Mesothelial cell of epicardium (in vitro differentiated cells): ENCODE measurements at places on chromosomes 6 and 20. TPM values are rescaled to one million over a fixed set of nuclear protein-coding genes. Genes with fewer than 3 reads are reported as not detected.

DNA sequence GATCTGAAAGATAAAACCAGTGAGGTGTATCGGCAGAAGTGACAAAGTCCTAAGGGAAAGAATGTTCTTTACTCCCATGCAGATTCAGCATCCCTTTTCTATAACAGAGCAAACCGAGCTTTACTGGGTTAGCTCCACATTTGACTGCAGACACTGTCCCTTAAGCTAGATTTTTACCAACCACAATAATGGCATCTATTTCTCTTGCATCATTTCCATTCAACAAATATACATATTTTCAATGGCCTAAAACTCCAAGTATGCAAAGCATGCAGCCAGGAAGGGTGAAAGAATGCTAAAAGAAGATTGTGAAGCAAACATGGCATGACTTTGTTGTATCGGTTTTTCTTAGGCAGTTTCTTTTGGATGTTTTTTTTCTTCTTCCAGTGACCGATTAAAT lies 255.4 kb downstream of the OGFRL1 start:
- DNase-seq: no peak

- no peak for DNase-seq
These were observed 172.0 kb downstream of the ZDHHC14 start for GRCh38 chr6:157552820-157553485.

DNA sequence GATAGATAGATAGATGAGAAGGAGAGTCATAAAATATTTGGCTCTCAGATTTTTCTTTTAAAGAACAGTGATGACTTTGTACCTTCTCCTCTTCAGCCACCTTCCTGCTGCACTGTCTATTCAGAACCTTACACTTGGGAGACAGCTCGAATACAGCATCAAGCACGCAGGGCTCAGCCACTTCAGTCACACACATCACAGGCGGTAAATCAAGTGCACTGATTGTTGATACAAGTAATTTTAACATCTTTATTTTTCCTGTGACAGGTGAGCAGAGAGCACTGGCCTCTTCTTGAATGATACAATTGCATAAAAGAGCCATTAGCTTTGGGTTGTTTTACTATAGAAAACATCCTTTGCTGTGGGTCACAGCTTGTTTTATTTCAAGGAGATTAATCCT lies 1118.5 kb upstream of the EYS start:
- no peak for DNase-seq

GRCh38 chr6:55678330-55679224 lies 99.6 kb upstream of the HMGCLL1 start:
- no peak for DNase-seq

DNA sequence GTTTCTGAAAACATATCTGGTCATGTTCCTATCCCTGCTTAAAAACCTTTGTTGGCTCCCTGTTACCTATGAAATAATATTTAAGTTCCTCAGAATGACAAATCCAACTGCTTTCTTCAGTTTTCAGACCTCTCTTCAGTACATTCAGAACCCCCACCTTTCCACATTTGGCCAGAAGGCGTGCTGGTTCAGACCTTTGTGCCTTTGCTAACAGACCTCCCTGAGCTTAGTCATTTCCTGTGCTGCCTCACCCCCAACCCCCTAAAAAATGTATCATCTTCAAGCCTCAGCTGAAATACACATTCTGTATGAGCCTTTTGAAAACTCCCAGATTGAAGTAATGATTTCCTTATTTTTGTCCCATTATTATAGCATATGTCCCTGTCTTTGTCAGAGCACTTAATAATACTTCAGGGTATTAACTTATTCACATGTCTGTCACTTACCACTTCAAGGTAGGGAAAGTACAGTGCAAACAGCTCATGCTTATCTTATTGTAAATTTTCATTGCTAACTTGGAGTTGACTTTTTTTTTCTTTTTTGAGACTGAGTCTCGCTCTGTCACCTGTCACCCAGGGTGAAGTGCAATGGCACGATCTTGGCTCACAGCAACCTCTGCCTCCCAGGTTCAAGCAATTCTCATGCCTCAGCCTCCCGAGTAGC lies 19.7 kb downstream of the FAM217A start:
- DNase-seq: no peak

DNA sequence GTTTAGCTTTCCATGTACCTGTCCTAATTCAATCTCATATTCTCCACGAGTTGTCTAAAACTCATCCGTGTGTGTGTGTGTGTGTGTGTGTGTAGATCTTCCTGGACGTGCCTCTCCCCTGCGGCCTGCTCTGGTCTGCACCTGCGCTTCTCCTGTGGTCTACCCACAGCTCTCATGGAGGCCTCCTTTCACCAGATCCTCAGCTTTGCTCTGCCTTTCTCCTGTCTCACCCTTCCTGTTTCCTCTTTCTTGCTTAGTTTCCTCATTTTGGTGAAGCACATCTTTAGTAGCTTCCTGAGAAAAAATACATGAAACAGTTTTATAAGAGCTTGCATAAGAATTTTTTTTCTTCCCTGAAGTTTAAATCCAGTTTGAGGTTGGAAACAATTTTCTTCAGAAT lies 18.1 kb downstream of the SLX4IP start:
- no peak for DNase-seq

DNA sequence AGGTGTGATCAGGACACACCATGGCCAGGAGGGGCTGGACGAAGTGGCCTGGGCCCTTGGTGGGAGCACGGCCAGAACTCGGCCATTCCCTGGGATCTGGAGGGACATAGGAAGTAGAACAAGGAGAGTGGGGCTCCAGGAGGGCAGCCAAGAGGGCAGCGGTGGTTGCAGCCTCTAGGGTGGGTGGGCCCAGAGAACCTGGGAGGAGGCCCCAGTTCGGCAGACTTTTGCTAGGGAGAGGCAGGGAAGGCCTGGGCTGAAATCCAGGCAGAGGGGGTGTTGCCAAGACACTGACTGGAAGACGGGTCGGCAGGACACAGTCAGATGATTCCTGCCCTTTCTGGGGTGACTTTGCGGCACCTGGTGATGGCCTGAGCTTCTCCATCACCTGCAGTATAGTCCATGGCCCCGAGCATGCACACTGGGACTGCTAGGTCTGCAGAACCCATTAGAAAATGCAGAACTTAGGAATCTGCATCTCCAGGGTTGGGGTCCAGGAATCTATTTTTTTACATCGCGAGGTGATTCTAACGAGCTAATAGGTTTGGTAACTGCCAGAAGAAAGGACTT lies 224.8 kb downstream of the SYNDIG1 start:
- DNase-seq: no peak

GRCh38 chr20:39016041-39016440 lies 53.9 kb downstream of the DHX35 start:
- no peak for DNase-seq

- DNase-seq: no peak
These were observed 33.6 kb downstream of the TRAM2 start for GRCh38 chr6:52543262-52543661.

GRCh38 chr20:60897976-60898375 lies 354.1 kb upstream of the CDH4 start:
- no peak for DNase-seq

- DNase-seq: no peak
These were observed 86.6 kb downstream of the SESN1 start for GRCh38 chr6:109008054-109008453.

DNA sequence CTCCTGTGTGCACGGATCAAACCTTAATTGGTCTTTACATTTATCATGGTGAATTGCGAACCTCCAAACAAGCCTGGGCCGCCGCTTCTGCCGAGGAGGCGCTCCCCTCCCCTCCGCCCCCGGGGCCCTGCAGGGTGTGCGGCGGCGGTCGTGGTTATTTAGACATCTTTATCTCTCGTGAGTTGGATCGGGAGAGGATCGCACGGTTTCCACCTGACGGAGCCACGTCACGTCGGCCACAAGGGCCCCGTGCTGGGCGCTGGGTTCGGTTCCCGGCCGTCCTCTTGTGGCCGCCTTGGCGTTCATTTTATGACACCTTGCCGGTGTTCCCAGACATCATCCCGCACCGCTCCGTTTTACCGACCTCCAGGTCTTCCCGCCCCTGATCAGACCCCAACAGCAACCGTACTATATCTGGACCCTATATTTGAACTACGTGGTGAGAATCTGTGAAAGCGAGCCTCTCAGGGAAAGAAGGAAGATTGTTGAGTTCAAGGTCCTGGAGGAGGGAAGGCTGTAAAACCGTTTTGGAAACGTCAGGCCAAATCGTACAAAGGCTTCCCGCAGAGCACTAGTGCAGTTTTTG lies 1.3 kb upstream of the CNR1 start:
- DNase-seq: no peak

DNA sequence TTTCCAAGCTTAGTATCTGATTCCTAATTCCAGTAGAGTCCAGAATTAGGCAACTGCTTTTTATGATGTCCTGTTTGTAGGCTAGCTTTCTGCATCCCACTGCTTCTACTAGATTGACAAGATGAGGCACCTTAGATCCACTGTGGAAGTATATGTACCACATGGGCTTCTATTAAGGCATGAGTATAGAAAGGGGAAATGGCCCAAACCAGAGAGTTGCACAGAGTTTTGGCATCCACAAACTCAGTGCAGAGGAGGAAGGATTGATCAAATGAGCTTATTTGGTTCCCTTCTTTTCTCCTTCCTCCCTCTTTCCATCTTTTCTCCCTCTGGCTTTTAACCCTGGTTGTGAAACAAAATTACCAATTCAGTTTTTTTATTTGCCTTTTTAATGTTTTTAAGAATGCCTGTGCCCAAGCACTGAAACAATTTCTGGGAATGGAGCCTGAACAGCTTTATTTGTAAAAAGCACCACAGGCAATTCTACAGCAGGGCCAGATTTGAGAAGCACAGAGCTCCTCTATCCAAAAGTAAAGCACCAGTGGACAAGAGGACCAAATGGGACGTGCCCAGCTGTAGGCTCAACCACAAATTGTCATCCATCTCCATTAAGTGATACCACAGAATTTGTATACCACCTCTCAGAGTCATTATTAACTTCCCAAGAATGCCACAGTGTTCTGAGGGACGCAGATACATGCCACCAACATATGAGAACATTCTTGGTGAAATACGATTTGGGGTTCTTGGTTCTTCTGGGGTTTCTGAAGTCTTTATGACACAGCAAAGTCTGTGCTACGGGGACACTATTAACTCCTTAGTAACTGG lies 969.1 kb downstream of the KIF16B start:
- no peak for DNase-seq

DNA sequence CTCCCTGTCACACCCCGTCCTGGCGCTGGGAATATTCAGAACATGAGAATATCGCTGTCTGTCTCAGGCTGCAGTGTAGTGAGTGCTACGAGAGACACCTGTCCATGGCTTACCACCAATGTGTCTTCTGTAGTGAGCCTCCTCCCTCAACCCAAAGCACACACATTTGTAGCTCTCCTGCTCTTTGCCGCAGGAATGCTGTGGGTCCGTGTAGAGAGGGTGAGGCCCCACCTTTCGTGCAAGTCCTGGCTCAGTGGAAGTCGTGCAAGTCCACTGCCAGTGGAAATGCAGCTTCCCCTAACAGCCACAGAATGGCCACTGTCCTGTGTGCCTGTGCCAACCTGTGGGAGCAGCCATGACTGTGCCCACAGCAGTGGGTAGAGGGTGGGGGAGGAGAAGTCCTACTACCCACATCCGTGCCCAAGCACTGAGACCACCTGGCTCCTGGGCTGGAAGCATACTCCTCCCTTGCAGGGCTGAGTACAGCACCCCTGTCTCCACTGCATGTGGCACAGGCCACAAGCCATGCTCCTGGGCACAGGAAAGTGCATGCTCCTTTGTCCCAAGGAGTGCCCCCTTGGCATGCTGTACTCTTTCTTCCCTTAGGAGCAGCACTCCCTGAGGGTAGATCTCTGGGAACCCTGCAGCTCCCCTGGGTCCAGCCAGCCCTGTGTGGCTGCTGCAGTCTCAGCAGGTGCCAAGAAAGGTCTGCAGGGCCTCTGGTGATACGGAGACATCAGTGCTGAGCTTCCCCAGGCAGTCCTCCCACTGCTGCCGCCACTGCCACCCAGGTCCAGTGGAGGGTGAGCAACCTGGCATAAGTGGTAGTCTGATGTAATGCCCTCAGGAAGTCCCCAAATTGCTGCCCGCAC lies 28.0 kb downstream of the IGF2R start:
- DNase-seq: no peak

DNA sequence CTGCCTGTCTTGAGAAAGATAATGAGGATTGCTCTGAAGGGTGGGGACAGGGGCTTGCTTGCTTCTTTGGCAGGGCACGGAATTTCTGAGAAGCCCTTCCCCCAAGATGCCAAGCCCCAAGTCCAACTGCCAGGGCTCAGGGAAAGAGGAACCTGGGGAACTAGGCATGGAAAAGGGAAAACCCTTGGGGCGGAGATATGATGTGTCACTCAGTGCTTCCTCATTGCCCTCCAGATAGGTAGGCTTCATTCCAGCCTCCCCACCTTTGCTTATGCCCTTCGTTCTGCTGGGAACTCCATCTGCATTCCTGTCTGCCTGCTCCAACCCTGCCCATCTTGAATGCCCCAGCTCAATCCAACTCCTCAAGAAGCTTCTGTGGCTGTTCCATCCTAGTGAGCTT lies 61.2 kb downstream of the VEGFA start:
- no peak for DNase-seq

DNA sequence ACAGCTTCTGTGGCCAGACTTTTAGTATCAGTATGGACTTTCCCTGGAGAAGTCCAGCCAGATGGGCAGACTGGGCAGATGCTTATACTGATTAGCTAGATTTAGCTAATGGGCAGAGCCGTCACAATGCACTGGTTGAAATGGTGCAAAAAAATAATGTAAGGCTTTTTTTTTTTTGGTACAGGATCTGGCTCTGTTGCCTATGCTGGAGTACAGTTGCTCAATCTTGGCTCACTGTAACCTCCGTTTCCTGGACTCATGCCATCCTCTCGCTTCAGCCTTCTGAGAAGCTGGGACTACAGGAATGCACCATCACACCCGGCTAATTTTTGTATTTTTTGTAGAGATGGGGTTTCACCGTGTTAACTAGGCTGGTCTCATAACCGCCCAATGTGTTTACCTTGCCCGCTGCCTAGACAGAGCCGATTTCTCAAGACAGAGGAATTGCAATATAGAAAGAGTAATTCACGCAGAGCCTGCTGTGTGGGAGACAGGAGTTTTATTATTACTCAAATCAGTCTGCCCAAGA lies 16.4 kb upstream of the KIFC1 start:
- DNase-seq: peak; percentile 53

Gene LTB
- 0.32 TPM in 1 of 3 replicates, not detected in the others for total RNA-seq

Gene GGTLC1
- not detected in 3 replicates for total RNA-seq

Gene CST2
- total RNA-seq: 1.2 to 1.7 TPM (median 1.5 TPM) in 3 replicates

Gene ABHD16B
- not detected in 3 replicates for total RNA-seq

Gene TGM3
- 0.11 to 0.24 TPM (median 0.13 TPM) in 3 replicates for total RNA-seq

Gene BFSP1
- 5.2 to 5.8 TPM (median 5.7 TPM) in 3 replicates for total RNA-seq

Gene LY6G6D
- 0.67 to 1.8 TPM (median 0.82 TPM) in 3 replicates for total RNA-seq

Gene IL20RA
- total RNA-seq: 1.1 to 2.1 TPM (median 1.7 TPM) in 3 replicates
